ENCODE measurements at places on chromosomes 16 and 17.

- DNase-seq, result no peak
These were observed 29.2 kb upstream of the LRRC75A start for GRCh38 chr17:16521070-16521727.

GRCh38 chr16:25585526-25585925, 106.2 kb upstream of the HS3ST4 start:
- no peak for DNase-seq

DNA sequence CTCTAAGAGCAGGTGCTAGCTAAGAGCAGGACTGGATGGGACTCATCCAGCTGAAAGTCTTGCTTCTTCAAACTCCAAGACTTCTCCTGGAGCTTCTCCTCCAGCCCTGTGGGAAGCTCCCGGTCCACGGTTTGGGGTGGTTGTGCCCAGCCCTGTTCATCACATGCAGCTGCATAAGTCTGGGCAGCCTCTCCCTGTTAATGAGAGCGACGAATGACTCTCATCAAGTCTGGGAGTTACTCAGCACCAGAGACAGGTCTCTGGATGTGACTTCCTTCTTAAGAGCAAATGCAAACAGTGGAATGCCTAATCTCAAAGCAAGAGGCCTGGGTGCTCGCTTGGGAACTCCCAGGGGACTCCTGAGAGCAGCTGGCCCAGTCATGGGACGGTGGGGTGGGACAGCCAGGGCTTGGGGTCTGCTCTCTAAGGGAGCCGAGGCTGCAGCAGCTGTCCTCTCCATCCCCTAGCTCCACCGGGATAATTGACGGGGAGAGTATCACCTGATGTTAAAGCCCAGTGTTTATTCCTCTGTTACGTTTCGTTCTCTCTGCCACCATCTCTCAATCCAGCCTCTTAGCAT, 35.3 kb upstream of the CRHR1 start:
- DNase-seq, result no peak

- DNase-seq, result no peak
These were observed 13.1 kb upstream of the PRR35 start for GRCh38 chr16:546909-547770.

GRCh38 chr16:50304467-50305440, 38.4 kb downstream of the ADCY7 start:
- DNase-seq, result no peak

GRCh38 chr16:47732523-47733111, 271.5 kb downstream of the PHKB start:
- no peak for DNase-seq

DNA sequence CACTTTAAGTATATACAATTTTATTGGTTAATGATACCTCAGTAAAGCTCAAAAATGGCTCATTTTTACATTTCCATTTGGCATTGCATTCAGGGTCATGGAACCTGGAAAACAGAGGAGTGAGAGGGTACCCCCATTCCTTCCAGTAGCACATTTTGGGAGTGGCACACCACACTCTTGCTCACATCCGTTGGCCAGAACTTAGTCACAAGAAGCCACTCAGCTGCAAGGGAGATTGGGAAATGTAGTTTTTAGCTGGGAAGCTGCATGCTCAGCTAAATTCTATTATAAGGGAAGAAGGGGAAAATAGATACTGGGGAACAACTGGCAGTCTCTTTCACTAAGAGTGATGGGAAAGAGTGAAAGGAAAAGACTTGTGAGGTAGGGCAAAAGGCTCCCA, 102.5 kb upstream of the TMEM97 start:
- no peak for DNase-seq

- no peak for DNase-seq
These were observed 199.1 kb downstream of the XYLT1 start for GRCh38 chr16:17271687-17272086.

- DNase-seq, result no peak
These were observed at the start of gene B3GNT9 for GRCh38 chr16:67150833-67151396. TSS of gene B3GNT9 (minus strand) at chr16:67150998. CDS start at chr16:67150485, 513 bp downstream.

DNA sequence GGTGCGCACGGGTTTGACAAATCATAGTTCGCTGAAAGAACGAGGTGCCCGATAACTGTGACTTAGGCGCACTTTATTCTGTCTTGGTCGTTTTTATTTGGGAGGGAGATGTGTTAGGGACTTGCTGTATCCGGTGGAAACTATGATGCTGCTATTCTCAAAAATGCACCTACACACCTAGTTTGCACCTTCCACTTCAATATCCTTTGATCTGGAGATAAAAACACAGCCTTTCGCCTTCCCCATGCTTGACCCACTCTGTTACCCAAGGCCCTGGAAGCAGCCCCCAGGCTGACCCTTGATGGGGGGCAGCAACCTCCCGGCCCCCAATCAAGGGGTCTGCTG, 15.0 kb upstream of the FOXF1 start:
- no peak for DNase-seq

- DNase-seq, result no peak
These were observed 254.5 kb upstream of the CACNG5 start for GRCh38 chr17:66580184-66580955.

DNA sequence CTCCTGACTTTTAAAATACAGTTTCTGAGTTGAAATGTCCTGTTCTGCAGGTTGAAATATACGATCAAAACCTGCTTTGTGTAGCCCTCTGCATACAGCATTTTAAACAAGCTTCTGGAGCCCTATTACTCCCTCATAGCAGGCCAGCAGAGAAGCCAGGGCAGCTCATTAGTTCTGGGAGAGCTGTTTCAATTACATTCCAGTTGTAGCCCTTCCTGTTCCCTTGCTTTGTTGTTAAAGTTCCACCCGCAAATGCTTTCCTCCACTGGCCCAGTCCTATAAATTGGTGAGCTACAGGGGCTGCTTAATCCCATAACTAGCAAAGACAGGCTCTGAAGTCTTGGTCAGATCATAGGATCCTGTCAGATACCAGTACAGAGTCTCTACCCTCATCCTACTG, 162.5 kb downstream of the SLC39A11 start:
- DNase-seq, result no peak

GRCh38 chr16:2874032-2874911, 8.7 kb upstream of the FLYWCH2 start:
- DNase-seq, result no peak

- no peak for DNase-seq
These were observed 26.4 kb upstream of the PITPNA start for GRCh38 chr17:1588821-1589585.

DNA sequence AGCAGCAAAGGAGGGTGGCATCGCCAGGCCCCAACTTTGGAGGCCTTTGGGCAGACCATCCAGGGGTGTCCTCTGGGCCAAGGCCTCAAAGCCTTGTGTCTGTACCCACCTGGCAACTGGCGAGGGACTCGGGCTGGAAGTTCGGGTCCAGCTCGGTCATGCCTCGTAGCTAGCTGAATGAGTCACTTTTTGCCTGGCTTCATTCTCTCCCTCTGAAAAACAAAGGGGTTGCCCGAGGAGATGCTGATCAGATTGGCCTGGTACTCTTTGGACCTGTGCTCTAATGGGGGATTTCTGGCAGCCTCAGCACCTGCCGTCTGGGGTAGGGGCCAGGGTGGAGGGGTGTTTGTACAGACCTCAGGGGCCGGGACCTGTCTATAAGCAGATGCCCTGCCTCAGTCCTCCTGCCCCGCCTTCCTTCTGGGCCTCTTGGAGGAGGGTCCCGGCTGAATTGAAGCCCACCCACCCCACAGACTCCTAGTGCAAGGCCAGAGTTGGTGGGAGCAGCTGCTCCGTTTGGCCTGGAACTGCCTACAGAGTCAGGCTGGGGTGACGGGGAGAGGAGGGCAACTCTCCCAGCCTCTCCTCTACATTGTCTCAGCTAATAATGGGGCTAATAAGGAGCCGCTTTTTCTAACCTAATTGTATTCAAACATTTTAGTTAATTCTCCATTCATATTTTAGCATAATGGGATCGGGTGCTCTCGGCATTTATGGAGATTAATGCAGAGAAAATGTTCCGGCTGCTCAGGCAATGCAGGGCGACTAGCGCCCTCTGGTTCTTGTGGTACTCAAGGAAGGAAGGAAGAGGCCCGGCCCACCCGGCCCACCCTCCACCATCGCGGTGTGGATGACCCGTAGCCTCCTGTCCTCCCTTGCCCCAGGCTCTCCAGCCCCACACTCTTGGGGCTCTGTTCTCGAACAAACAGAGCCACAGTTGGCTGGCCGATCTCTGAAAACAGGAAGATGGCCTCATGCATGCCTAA, 21.4 kb upstream of the ABCC3 start:
- DNase-seq, result no peak

- DNase-seq, result no peak
These were observed 5.0 kb upstream of the TIMP2 start for GRCh38 chr17:78929908-78930775.

DNA sequence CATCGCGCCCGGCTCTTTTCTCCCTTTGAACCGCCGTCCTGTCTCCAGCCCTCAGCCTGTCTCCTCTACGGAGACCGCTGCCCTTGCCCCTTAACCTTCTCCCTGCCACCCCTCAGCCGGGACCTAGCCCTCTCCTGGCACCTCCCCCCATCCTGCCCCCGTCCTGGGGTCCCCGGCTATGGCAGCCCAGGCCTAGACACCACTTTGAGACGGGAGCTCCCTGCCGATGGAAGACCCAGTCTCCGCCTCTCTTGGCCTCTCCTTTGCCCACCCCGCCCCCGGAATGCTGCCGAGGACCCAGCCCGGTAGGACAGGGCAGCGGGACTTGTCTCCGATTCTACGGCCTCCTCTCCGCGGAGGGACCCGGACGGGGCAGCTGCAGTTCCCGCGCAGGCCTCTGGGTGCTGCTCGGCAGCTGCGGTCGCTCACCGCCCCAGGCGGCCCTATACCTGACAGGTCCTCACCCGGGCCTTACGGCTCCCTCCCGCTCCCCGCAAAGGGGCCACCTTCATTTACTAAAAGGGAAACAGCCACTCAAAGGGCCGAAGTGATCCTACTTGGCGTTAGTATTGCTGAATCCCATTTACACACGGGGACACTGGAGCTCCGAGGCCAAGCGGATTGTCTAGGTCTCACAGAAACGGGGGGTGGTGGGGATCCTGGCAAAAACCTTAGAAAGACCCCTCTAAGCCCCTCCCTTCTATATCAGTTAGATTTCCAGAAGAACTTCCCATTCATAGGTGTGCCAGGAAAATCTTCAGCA, 32.6 kb upstream of the TAC4 start:
- DNase-seq, result peak; percentile 82

GRCh38 chr16:3907586-3907985, 27.1 kb upstream of the CREBBP start:
- DNase-seq, result no peak
